ENCODE measurements at places on chromosomes 7 and 10.

DNA sequence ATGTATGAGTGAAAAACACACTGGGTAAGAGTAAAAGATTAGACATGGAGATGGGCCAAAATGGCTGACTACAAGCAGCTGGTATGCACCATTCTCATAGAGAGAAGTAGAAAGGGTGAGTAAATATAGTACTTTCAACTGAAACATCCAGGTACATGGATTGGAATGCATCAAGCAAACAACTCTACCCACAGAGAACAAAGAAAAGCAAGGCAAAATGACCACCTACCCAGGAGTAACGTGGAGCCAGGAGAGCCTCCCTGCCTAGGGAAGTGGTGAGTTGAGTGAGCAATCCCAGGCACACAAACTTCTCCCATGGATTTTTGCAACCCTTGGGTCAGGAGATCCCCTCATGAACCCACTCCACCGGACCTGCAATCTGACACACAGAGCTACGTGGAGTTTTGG lies 212.8 kb downstream of the PTN start:
- no peak for DNase-seq

GRCh38 chr10:124476043-124476725 lies 14.6 kb downstream of the LHPP start:
- DNase-seq: peak; percentile 85

- no peak for DNase-seq
Measured at GRCh38 chr7:108266035-108266434, 135.9 kb upstream of the LAMB4 start.

DNA sequence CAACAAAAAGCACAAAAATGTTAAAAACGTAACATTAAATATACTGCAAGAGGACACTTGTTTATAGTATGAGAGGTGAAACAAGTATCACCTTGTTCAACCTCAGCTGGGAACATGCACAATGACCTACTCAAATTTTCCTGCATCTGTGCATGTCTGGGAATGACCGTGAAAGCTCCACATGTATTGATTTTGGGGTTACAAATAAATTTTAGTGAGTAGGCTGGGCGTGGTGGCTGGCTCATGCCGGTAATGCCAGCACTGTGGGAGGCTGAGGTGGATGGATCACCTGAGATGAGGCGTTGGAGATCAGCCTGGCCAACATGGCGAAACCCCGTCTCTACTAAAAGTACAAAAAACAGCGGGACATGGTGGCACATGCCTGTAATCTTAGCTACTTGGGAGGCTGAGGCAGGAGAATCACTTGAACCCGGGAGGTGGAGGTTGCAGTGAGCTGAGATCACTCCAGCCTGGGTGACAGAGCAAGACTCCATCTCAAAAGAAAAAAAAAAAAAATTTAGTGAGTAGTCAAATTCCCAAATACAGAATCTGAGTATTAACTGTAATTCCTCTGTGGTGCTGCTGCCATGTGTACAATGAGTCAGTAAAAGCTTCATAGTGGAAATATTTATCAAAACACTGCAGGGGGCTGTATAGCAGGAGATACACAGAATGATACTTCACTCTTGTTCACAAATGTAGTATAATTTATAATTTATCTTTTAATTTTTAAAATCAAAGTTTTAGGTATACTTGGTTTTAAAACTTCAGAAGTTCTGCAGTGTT lies 41.1 kb downstream of the SUGCT start:
- DNase-seq: no peak

GRCh38 chr10:110005719-110006118 lies 2.1 kb upstream of the ADD3 start:
- peak; percentile 65 for DNase-seq

- no peak for DNase-seq
Measured at GRCh38 chr10:1180836-1181235, 124.7 kb downstream of the WDR37 start.

DNA sequence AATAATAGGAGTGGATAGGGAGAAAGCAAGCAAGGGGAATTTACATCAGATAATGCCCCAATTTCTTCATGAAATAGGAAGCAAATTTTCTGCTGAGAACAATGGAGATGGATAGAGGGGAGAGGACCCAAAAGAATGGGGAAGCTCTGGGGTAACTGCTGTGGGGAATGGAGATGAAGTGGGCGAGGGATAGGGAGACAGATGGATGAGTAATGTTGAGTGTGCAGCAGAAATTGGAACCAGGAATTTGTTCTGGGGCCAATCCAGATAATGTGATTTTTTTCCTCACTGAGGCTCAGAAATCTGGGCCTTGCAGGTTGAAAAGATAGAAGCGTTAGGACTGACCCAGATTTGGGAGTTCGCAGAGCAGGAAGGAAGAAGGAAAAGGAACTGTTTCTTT lies 24.5 kb upstream of the MRC1 start:
- no peak for DNase-seq

DNA sequence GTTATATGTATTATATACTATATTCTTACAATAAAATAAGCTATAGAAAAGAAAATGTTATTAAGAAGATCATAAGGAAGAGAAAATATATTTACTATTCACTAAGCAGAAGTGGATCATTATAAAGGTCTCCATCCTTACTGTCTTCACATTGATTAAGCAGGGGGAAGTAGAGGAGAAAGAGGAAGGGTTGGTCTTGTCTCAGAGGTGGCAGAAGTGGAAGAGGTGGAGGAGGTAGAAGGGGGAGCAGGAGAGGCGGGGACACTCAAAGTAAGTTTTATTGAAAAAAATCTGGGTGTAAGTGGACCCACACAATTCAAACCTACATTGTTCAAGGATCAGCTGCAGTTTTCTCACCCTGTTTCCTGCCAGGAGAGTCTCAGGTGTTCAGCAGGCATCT lies 28.9 kb upstream of the ERCC6 start:
- no peak for DNase-seq

- DNase-seq: no peak
Measured at GRCh38 chr7:155870334-155871180, 58.3 kb upstream of the SHH start.

DNA sequence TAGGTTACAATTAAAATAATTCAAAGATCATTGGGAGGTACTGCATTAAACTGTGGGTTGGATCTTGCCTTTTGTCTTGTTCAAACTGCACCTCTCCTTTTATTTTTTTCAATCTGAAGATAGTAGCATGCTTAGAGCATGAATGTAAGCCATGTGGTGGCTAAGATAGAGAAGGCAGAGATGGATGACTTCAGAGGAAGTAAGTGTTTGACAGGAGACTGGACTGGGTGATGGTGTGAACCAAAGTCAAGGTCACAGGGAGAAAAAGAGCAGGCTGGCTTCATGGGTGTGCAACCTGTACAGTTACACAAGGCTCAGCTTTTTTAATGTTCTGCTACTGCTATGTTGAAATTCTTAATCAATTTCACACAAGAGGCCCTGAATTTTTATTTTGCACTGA lies 85.6 kb downstream of the ZEB1 start:
- no peak for DNase-seq
